Activated CD8-positive, alpha-beta memory T cell treated with anti-CD3 and anti-CD28 coated beads for 48 hours (primary cell): ENCODE measurements at places on chromosomes 11 and 22.

DNA sequence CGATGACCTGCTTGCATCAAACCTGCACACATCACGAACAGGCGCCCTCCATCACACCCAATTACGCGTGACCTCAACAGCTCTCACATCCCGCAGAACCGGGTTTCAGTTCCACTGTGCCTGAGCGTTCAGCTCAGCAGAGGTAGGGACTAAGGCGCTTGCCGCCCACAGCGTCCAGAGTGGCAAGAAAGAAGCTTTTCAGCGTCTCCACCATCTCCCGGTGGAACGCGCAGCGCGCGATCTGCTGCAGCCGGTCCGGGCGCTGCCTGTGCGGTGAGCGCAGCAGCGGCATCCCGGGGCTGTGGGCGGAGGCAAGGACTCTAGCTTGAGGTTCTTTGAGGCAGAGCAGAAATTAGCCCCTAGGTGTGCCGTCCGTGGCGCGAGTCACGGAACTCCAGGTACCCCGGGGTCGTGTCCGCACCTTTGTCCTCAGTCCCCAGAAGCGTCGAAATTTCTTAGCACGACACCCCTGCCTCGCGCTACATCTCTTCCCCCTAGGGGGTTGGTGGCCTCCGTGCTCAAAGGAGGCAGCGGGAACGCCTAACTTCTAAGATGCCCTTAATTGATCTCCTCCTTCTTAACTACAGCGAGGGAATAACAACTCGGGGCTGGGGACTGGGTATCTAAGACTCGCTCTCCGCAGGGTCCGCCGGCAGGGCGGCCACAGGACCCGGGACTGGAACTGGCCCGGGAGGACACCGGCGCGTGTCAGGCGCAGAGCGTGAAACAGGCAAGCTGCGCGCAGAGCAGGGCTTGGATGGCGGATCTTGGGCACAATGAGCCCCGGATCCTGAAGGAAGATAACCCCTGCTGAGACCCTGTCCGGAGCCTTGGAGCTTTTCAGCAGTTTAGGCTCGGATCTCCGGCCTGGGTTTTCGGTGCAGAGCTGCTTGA lies 1.7 kb upstream of the CALCA start:
- DNase-seq, result no peak

DNA sequence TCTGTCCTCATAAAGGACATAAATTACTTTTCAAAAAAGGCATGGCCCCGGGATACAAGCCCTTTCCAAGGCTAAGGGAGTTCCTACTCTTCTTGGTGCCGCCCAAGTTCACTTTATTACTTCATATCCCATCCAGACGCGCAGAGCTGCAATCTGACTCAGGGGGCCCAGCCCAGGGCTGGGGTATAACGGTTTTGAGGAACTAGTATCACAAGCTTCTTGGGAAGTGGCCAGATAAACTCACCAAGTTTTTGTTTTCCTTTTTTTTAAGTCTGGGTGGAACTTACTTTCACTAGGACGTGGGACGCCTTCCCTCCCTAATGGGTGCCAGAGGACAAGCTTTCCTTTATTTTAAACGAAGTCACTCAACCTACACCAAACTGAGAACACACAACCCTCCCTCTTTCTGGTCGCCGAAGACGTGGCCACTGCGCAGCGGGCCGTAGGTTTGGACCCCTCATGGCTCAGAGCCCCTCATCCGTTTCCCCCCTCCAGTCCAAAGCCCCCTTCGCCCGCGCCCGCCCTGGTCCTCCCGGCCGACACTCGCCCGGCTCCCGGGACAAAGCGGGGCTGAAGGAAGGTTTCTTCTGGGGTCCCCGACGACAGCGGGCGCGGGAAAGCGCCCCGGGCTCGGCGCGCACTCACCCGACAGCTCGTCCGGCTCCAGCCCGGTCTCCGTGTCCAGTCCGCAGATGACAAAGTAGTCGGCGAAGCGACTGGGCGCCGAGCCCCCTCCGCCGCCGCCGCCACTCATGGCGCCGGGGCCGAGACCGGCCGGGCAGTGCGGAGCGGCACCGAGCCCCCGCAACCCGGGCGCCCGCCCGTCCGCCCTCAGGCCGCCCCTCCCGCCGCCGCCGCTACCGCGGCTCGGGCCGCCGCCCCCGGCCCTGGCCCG lies 587 bp downstream of the DENND5A start:
- peak; percentile 15 for DNase-seq

DNA sequence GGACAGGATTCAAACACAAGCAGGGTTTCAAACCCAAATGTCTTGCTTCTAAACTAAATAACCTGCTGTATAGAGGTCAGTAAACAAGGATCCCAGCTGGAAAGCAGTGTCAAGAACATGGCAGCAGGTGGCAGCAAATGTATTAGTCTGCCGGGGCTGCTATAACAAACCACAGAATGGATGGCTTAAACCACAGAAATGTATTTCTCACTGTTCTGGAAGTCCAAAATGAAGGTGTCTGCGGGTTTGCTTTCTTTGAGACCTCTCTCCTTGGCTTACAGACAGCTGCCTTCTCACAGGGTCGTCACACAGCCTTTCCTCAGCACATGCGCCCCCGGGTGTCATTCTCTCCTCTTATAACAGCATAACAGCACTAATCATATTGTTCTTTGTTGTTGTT lies 65.1 kb upstream of the LRRC55 start:
- DNase-seq, result no peak

DNA sequence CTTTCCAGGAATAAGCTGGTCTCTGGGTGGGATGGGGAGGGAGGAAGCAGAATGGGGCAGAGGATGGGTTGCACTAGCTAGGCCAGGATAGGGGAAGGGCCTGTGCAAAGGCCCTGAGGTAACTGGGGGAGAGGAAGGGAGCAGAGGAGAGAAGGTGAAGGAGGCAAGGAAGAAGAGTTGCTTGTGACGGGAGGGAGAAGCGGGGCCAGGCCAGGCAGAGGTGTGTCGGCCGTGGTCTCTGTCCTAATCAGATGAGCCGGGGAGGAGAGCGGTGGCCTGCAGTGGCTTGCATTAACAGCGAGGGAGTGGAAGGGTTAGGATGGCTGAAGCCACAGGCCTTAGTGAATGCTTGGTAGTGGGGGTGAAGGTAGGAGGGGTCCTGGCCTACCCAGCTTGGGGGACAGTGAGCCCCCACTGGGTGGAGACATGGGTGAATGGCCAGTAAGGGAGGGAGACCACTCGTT lies 6.0 kb upstream of the DERL3 start:
- DNase-seq, result no peak

DNA sequence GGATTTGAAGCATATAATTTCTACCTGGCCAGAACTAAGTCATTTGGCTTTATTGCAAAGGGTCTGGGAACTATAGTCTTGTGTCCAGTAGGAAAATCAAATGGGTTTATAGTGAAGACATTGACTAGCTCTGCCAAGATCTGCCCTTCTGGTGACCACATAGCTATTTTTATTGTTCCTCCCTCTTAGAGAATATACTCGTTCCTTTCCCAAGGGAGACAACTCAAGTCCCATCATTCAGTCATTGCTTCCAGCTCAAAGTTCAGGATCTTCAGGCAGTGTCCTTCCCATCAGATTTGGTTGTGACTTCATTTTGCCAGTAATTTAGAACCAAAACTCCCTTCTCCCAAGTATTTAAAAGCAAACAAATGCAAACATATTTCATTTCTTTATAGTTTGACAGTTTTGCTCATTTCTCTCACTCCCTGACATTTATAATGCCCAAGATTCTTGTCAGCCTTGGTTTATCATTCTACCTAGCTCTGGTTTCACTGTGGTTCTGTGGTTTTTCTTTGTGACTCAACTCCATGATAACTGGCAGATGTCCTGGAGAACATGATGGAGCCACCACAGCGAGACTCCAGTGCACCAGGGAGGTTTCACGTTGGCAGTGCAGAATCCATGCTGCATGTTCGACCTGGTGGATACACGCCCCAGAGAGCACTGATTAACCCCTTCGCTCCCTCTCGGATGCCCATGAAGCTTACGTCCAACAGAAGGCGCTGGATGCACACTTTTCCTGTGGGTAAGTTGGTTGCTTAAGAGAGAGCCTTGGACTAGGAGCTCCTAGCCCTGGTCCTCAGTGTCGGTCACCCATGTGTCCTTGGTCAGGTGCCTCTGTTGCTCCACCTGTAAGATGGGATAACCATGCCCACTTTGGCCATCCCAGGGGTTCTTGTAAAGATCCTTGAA lies 64.9 kb downstream of the DEPDC5 start:
- DNase-seq, result no peak
